ENCODE measurements at places on chromosomes 2 and 18.

GRCh38 chr2:206328974-206329373 lies 54.5 kb downstream of the ZDBF2 start:
- DNase-seq, result no peak

GRCh38 chr2:16722126-16722525 lies 56.5 kb upstream of the CYRIA start:
- no peak for DNase-seq

DNA sequence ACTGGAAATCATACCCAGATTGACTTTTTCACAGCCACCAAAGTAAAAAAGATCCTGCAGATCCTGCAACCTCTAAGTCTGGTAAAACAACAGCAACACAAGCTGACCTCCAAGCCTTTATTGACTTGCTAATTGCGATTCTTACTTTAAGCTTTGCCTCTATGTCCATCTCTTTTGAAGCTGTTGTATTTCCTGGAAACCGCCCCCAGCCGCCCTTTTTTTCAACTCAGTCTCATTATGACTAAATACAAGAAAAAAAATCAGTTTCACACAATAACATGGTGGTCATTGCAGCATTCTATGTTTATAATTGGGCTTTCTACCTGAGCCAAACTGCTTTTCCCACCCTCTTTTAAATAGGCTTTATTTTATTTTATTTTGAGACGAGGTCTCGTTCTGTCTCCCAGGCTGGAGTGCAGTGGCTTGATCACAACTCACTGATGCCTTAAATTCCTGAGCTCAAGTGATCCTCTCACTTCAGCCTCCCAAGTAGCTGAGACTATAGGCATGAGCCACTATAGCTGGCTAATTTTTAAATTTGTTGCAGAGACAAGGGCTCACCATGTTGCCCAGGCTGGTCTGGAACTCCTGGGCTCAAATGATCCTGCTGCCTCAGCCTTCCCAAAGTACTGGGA lies 76.2 kb downstream of the MOGAT1 start:
- no peak for DNase-seq

- no peak for DNase-seq
Observed at GRCh38 chr2:65663831-65664407, 231.5 kb upstream of the SPRED2 start.

DNA sequence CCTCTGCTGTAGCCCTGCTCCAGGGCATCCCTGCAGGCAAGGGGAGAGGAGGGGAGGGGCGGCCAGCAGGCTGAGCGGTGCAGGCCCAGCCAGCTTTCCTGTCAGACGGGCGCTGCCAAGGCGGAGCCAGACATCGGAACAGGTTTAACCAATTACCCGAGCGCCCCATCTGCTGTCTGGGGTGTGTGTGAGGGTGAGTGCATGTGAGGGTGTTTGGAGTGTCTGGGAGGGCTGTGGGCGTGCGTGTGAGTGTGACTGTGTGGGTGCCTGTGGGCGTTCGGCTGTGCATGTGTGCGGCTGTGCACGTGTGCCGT lies 20.0 kb downstream of the EMX1 start:
- no peak for DNase-seq

GRCh38 chr18:78641689-78642231 lies 337.9 kb upstream of the SALL3 start:
- no peak for DNase-seq

- no peak for DNase-seq
Observed at GRCh38 chr18:57175532-57175931, 28.6 kb downstream of the BOD1L2 start.

GRCh38 chr2:6368281-6368680 lies 497.4 kb downstream of the CMPK2 start:
- DNase-seq, result no peak

- DNase-seq, result no peak
Observed at GRCh38 chr2:232028071-232028470, 66.6 kb downstream of the DIS3L2 start.

- DNase-seq, result no peak
Observed at GRCh38 chr18:77106331-77106730, 26.3 kb downstream of the MBP start.

GRCh38 chr2:163753726-163754125 lies 17.9 kb upstream of the FIGN start:
- no peak for DNase-seq

DNA sequence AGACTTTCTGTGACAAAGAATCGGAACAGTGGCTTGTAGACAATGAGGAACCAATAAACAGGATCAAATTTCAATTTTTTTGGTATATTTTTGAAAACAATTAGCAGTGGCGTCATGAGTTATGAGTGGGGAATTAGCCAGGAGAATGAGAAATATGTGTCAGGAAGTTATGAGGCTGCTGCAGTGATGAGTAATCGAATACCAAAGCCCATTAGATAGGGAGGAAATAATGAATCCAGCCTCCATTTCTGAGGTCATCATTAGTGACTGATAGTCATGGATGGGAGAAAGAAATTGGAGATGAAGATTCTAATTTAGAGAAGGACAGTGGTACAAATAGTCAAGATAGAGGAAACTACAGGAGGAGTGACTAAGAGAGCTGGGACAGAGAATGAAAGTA lies 673.1 kb upstream of the VRK2 start:
- peak; percentile 84 for DNase-seq

- DNase-seq, result no peak
Observed at GRCh38 chr2:40725040-40725439, 273.1 kb upstream of the SLC8A1 start.

GRCh38 chr2:34810456-34810855 lies 1211.4 kb upstream of the FAM98A start:
- no peak for DNase-seq

- no peak for DNase-seq
Observed at GRCh38 chr2:96412307-96413258, 77.0 kb downstream of the NCAPH start.

Data from dermis blood vessel endothelial cell (primary cell).